ENCODE measurements at places on chromosomes 7 and 10. TPM values are rescaled to one million over a fixed set of nuclear protein-coding genes. Genes with fewer than 3 reads are reported as not detected.

The CPA2 gene
- total RNA-seq: not detected

The HKDC1 gene
- 3.7 TPM for total RNA-seq

The NPSR1 gene
- total RNA-seq: not detected

The LOXL4 gene
- total RNA-seq: not detected

The TMEM209 gene
- 42.3 TPM for total RNA-seq

The CFAP70 gene
- total RNA-seq: 0.44 TPM

The PAOX gene
- total RNA-seq: 6.2 TPM

The LEP gene
- not detected for total RNA-seq

The VSTM4 gene
- total RNA-seq: 0.10 TPM

The TLL2 gene
- 0.10 TPM for total RNA-seq

The PNLIPRP2 gene
- not detected for total RNA-seq

The METTL2B gene
- total RNA-seq: 39.6 TPM

The EGR2 gene
- total RNA-seq: 22.9 TPM

The SLIT1 gene
- 0.47 TPM for total RNA-seq

The AGAP6 gene
- 20.9 TPM for total RNA-seq

The CISD1 gene
- total RNA-seq: 38.6 TPM

The CALN1 gene
- total RNA-seq: 0.20 TPM

The FXYD4 gene
- not detected for total RNA-seq

The PIP gene
- total RNA-seq: not detected

The TMEM140 gene
- total RNA-seq: 24.5 TPM

The ACTR3C gene
- 12.8 TPM for total RNA-seq
